ENCODE measurements at places on chromosomes 12 and 14. TPM values are rescaled to one million over a fixed set of nuclear protein-coding genes. Genes with fewer than 3 reads are reported as not detected.
A peak's percentile ranks its signal among the peaks of the same experiment; 100 is the strongest.

Gene PAH
- total RNA-seq, result not detected

Gene FBLN5
- 9.7 TPM for total RNA-seq

Gene HRK
- not detected for total RNA-seq

DNA sequence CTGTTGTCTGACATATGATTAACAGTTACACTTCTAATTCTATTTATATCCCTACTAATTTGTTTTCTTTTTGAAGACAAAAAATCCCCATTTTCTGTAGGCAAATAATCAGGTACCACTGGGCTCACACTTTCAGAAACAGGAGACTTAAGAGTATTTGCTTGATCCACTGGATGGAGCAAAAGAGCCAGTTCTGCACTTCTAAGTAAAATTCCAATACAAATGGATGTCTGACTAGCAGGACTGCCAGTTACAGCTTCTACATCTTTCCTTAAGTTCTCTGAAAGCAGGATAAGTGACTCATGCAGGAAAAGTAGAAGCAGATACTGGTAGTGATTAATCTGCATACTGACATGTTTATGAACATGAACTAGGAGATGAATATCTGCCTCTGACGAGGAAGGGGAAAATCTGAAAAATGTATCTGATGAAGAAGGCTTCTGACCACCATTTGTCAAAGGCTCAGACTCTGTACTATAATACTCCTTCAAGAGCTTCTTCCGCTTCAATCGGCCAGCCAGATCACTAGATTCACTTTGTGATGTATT, 73.8 kb upstream of the ANKS1B start:
- peak; percentile 96 for DNase-seq

GRCh38 chr12:148676-149416, 65.1 kb downstream of the SLC6A12 start:
- no peak for DNase-seq

- DNase-seq, result no peak
These were observed 17.7 kb downstream of the PSMC1 start for GRCh38 chr14:90274019-90274418.

- DNase-seq, result no peak
These were observed 897.8 kb downstream of the LRFN5 start for GRCh38 chr14:42504433-42504832.

DNA sequence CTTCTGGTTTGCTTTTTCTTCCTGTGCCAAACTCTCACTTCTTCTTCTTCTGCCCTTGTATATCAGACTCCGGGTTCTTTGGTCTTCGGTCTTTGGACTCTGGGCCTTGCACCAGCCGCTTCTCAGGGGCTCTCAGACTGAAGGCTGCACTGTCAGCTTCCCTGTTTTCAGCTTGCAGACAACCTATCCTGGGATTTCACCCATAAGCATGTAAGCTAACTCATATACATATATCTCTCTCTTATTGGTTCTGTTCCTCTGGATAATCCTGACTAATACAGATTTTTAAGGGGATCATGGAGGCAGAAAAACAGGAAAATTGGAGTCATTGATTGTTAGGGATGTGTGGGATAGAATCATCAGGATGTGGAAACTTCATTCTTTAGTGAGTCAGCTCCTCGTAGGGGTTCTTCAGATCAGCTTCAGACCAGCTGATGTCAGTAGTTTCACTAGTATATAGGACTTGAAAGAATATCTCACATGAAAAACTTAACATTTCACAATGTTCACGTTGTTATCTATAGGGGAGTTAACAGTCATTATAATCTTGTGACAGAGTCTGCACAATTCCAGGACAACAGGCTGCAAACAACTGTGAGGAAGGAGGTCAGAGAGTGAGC, 102.9 kb downstream of the RASSF9 start:
- DNase-seq, result peak; percentile 10

DNA sequence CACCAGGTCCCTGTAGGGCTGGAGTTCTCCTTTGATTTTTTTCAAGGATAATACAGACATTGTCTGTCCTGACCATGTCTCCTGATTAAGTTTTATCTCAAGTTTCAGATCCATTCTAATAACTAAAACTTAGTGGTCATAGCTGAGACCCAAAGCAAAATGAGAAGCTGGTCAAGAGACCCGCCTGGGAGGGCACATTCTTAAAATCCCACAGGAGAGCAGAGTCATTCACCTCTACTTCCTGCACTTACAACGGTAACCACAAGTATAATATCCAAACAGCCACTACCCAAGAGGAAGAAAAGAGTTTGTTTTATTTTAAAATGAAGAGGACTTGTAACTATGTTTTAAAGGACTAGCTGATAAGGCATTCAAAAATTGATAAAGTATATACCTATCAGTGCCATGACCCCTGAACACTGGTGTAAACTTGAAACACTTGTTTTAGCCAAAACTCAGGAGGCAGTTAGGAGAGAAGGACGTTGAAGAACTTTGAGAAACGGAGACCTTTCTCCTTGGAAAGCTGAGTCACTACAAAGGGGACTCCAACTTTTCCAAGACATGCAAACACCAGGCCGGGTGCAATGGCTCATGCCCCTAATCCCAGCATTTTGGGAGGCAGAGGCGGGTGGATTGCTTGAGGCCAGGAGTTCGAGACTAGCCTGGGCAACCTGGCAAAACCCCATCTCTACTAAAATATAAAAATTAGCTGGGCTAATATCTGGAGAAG, 478.2 kb downstream of the GLT1D1 start:
- no peak for DNase-seq

GRCh38 chr12:87518481-87518880, 510.7 kb downstream of the C12orf50 start:
- no peak for DNase-seq

- DNase-seq, result no peak
These were observed 37.2 kb upstream of the RBM19 start for GRCh38 chr12:114003286-114003685.

DNA sequence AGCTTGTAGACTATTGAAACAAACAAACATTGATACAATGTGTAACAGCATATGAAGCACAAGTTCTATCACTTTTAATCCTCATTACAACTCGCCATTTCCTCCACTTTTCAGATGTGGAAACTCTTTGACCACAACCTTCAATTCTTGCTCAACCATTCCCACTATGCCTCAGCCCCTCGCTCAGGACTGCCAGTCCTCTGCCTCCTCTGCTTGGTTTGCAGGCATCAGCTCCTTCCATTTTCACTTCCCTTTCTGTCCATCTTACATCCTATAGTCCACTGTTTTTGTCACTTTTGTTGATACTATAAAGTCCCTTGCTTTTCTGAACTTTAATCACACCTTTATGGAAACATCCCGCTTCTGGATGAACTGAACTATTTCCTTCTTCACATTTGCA, 28.2 kb upstream of the CD27 start:
- no peak for DNase-seq

DNA sequence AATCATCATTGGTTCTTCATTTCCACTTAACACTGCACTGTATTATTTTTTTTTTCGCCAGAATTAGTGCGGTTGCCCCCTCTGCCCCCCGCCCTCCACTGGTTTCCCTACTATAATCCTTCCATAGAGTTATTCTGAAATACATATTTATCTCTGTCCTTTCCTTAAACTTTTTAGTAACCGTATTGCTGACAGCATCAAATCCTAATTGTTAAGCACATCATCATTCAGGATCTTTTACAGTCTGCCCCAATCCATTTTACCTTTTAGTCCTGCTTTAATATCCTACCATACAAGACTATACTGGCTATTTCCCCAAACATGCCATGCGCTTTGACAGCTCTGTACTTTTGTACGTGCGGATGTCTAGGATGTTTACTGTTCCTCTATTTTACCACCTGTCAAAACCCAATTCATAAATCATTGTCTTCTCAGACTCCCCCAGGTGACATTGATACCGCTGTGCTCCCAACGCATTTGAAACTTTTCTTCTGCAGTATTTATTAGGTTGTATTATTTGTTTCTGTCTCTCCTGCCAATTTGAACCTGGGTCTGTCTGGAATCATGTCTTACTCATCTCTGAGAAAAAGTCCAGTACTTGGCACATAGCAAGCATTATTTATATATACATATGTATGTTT, 1.0 kb downstream of the FGFR1OP2 start:
- peak; percentile 31 for DNase-seq

DNA sequence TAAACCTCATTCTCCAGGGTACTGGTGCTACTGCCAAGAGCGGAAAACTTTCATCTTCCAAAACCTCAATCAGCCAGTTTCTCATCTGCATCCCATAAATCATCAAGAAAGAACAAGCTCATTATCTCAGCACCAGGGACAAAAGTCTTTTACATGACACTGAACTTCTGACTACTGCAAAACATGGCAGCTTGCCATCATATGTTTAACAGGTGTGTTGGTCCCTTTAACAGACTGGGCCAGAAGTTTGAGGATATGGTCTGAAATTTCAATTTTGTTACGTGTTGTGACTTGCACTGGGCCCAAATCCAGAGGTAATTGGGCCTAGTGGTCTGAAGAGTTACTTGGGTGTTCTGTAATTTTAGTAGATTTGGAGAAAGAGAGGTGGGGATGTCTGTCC, 305.4 kb upstream of the SEL1L start:
- no peak for DNase-seq

DNA sequence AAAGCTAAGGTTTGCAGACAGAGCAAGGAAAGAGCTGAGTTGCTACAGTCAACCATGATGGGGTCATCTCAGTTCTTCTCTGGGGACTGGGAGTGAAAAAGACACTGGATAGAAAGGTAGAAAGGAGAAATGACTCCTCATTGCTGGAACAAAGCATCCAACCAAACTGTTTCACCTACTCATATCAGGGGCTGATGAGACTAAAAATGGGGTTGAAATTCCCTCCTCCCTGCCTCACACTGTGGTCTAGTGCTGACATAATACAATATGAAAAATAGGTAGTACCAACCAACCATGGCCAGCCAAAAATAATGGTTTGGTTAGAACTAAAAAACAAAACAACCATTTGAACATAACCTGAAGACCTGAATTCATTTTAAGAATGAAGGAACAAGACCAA, 220.7 kb downstream of the DPF3 start:
- DNase-seq, result no peak

GRCh38 chr12:68612697-68613096, 2.0 kb downstream of the RAP1B start:
- DNase-seq, result no peak

DNA sequence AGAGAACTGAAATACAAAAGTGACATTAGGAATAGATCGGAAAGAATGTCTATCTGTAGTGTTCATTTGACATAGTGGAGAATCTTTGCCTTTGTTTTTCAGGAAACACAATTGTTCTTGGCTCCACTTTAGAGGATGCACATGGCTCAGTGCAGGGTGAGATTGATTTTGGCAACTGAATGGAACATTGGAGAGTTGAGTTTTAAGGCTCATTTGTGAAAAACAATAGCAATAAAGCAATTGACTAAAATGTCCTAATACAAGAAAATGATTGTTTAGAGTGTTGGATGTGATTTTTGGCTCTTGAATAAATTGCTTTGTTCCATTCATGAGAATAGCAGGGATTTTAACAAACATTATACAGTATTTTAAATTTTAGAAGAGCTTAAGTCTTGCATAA, 116.4 kb downstream of the SLC38A1 start:
- DNase-seq, result no peak

- no peak for DNase-seq
These were observed 2.3 kb downstream of the SP7 start for GRCh38 chr12:53333845-53334244.

DNA sequence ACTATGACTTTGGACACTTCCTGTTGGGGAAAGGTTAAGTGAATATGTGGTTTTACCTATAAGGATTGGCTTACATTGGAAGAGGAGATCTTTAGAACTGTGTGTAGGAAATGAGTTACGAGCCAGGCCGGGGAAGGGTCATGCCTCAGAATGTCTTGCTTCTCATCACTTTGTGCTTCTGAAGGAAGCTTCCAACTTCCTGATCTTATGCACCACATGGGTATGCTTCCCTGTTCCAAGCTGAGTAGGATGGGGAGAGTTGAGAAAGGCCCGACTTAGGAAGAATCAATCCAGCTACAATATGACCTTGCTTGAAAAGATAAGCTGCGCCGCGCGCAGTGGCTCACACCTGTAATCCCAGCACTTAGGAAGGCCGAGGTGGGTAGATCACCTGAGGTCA, 59.9 kb downstream of the STXBP6 start:
- DNase-seq, result no peak

GRCh38 chr14:94816113-94816512, 46.2 kb upstream of the GSC start:
- no peak for DNase-seq
